ENCODE measurements at places on chromosomes 5 and 9. TPM values are rescaled to one million over a fixed set of nuclear protein-coding genes. Genes with fewer than 3 reads are reported as not detected.

Gene NFIB
- 22.5 TPM for polyA plus RNA-seq

Gene TPPP
- 12.2 TPM for polyA plus RNA-seq

Gene NR4A3
- 57.4 TPM for polyA plus RNA-seq

Gene SV2C
- 0.02 TPM for polyA plus RNA-seq

Gene BNC2
- 4.7 TPM for polyA plus RNA-seq

Gene SPINK14
- not detected for polyA plus RNA-seq
